Substantia nigra (tissue), 51 donors: ENCODE measurements at places on chromosomes 11 and 22.

DNA sequence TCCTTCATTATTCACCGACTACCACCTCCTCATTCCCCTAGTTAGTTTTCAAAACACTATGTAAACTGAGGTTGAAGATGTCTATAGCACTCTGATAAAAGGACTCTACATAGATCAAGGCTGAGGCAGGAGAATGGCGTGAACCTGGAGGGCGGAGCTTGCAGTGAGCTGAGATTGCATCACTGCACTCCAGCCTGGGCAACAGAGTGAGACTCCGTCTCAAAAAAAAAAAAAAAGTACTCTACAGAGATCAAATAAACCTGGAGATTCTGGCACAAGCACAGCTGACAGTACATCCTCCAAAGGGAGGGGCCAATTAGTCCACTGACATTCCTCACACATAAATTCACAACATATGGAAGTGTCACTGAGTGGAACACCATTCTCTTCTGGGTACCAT is 31.0 kb downstream of the TSG101 start:
- DNase-seq = no peak

- no peak for DNase-seq
Measured at GRCh38 chr22:35432228-35432905, 32.4 kb downstream of the MCM5 start.

DNA sequence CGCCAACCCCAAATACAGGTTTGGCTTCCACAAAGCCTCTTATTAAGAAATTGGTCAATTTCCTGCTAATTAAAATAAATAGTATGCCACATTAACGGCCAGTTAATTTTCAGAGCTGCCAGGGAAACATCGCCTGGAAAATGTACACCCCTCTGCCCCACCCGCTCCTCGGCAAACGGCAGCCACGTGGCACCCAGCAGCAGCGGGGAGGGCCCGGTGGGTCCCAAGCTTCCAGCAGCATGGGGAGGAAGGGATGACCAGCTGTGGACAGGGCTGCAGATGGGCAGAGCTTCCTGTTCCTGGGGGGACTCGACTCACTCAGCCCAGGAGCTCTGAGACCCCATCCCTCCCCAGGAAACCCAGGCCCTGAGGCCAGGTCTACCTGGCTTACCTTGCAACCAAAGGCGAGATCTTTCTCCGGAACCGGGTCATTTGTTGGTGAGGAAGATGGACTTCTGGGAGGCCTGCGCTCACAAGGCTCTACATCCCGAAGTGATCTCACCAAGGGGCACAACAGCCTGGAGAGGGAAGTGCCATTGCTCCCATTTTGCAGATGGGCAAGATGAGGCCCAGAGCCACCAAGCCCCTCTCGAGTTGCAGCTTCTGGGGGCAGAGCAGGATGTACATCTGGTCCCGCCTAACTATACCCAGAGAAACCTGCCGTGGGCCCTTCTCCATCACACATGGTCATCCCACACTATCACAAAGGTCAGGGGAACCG is 68.3 kb downstream of the IGLL1 start:
- no peak for DNase-seq

DNA sequence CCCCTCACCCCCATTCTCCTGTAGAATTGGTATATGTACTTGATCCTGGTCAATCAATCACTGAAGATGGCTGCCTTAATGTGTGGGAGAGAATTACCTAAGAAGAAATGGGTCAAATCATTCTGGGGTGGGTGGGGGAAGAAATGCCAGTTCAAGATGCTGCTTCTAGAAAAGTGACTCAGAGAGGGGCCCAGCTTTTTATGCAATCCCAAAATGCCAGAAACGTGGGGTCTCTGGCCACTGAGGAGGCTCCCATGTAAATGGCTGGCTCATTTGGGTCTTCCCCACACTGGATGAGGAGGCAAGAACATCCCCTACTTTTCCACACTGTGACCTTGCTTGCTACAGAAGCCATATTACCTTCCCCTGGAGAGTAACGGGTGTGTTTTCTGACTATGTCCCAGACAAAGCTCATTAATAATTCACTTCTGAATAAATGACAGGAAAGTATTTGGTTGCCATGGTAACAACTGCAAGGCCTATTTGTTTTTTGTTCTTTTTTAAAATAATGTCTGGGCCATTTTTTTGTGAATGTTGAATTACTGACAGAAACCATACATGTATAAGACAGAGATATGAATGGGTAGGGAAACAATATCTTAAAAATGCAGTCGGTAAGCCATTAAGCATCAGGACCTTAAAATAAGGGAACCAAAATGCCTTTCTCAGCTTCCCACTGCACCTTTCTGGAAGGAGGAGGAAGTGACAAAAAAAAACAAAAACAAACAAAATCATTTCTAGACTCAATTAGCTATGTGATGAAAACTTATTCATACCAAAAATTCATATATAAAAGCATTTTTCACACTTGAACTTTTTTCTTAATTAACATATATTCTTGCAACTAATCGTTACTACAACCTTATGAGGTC is 32.0 kb downstream of the SLC1A2 start:
- DNase-seq = no peak

DNA sequence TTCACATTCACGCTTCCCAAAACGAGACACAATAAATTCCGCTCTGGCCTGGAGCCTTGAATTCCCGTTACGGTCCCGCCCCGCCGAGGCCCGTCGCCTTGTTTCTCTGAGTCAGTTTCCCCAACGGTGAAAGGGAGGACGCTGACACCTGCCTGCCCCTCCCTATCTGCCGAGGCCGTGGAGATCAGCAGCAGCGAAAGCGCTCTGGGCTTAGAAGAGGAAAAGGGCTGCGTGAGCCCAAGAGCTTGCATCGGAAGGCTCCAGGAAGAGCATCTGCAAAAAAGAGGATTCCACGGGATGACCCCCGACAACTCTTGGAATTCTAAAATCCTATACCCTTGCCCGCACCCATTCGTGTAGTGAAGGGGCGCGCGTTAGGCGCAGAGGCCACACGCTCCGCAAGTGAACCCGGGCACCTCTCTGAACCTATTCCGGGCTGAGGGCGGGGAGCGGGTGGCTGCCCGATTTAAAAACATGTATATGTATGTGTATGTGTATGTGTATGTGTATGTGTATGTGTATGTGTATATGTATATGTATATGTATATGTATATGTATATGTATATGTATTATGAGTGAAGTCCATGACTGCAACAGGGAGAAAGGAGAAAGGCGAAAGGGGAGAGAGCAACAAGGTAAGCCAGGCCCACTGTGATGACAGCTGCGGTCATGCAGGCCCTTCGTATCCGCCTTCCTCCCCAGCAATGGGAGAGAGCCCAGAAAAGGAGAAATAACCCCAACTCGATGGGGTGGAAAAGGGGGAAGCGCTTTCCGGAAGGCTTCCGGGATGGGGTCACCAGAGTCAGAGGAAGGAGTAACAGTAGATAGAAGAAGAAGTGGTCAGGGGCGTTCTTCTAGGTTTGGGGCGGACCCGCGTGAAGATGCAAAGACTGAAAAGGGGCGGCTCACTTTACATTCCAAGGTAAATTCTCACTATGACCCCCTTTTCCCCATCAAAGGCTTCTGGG is 948 bp upstream of the MRTFA start:
- no peak for DNase-seq

DNA sequence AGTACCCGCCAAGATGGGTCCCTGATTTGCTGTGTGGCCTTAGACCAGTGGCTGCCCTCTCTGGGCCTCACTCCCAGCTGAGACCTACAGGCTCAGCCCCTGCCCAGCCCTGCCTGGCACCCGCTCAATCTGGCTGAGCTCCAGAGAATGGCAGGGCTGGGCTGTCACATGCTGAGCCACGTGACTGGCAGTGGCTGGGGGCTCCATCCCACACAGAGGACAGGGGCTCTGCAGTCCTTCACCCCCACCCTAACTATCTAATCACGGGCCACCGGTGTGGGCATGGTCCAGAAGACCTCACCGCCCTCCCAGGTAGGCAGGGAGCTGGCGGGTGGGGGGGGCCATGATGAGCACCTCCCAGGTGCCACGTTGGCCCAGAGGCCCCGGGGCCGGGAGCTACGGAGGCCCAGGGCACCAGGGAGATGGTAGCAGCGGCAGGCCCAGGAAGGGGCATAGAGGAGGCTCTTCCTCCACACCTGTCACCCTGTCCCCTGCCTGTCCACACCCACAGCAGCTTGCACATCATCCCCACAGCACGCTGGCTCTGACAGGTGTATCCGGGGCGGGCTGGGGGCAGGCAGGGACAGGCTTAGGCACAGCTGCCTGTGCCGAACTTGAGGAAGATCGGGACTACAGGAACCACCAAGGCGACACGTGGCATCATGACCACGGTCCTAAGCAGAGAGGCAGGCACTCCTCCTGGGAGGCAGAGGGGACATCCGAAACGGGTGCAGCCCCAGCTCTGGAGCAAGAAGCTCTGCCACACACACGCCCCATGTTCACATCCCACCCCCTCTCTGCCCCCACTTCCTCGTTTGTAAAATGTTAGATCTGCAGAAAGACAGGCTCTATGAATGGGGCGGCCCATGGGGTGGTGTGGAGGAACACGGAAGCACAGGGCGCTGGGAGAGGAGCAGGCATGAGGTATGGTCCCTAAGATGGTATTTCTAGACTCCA is 1.5 kb upstream of the ALDH3B1 start:
- no peak for DNase-seq
